ENCODE measurements at places on chromosomes 1 and 21.

DNA sequence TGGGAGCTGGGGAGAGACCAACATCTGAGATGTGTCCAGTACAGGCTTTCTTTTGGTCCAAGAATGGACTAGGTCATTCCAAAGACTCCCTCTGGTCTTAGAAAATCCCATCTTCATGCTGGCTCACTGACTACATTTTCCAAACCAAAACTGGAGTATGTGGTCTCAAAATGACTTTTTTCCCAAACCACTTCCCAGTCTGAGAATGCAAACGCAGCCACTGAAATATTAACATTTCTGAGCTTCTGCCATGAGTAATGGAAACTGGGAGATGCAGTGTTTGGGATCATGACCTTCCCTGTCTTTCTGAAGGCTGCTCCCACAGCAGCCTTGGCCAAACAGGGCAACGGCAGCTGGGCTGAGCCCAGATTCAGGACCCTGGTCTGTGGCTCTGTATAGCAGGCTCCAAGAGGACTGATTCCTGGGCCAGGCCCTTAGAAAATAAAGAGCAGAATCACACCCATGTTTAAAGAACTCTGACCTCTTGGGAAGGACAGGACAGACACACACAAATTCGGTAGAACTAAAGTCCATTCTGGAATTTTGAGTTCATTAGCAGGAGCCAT, 62.1 kb upstream of the CNTN2 start:
- no peak for DNase-seq

GRCh38 chr1:42456754-42457089, 379 bp downstream of the PPCS start:
- DNase-seq, result no peak

DNA sequence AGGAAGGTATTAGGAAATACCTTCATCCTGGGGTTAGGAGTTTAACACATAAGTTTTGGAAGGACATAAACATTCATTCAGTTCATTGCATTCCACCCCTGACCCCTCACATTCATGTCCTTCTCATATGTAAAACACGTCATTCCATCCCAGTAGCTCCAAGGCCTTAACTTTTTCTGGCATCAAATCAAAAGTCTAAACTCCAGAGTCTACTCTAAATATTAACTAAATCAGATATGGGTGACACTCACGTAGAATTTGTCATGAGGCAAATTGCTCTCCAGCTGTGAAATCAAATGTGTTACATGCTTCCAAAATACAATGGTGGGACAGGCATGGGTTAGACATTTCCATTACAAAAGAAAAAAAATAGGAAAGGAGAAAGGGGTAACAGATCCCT, 298.2 kb upstream of the LRRC7 start:
- no peak for DNase-seq

GRCh38 chr1:103058391-103058790, 49.9 kb downstream of the COL11A1 start:
- no peak for DNase-seq

- DNase-seq, result no peak
Observed at GRCh38 chr1:39819091-39819812, 30.6 kb upstream of the BMP8B start.

Measured in RWPE2 (cell line).